Fibroblast of the conjunctiva (primary cell): ENCODE measurements at places on chromosomes 5 and 9.

GRCh38 chr5:169997798-169998197, 17.5 kb upstream of the INSYN2B start:
- no peak for DNase-seq

- no peak for DNase-seq
Observed at GRCh38 chr5:34695275-34696027, 39.3 kb downstream of the RAI14 start.

GRCh38 chr5:132227235-132227484, 493 bp downstream of the P4HA2 start:
- no peak for DNase-seq

DNA sequence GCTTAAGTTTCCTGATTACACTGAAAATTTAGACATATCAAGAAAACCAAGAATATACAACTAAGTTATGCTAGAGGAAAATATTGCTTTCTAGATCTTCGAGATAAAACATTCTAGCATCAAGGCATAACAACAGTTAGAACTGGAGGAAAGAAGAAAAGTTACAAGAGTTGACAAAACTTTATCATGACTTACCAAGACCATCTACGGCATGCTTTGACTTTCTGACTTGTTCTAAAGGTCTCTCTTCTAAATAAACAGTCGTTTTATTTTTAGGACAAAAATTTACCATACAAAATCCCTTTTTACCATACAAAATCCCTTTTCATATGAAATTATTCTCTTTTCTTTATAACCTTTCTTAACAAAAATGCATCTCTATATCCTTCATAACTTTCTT, 1110.1 kb upstream of the CDH10 start:
- DNase-seq: no peak

- DNase-seq: no peak
Observed at GRCh38 chr9:94913550-94913949, 187.1 kb downstream of the AOPEP start.

- no peak for DNase-seq
Observed at GRCh38 chr5:12335938-12336337, 431.7 kb upstream of the CTNND2 start.

- DNase-seq: no peak
Observed at GRCh38 chr5:22109315-22109714, 743.8 kb downstream of the CDH12 start.

DNA sequence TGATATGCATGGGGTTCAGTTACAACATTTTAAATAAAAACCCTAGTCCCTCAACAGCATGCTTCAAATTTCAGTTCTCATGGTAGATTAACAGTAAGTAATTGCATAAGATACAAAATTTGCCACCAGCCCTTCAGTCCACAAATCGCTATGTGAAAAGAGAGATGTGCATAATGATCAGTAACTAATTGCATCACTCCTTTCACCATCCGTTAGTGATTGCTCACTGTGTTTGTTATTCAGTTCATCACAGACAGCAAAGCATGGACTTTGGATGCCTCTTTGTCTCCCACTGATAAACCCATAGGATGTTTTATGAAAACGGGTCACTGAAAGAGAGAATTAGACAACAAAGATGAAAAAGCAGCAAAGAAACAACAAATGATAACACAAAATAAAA, 103.2 kb downstream of the MCTP1 start:
- no peak for DNase-seq

DNA sequence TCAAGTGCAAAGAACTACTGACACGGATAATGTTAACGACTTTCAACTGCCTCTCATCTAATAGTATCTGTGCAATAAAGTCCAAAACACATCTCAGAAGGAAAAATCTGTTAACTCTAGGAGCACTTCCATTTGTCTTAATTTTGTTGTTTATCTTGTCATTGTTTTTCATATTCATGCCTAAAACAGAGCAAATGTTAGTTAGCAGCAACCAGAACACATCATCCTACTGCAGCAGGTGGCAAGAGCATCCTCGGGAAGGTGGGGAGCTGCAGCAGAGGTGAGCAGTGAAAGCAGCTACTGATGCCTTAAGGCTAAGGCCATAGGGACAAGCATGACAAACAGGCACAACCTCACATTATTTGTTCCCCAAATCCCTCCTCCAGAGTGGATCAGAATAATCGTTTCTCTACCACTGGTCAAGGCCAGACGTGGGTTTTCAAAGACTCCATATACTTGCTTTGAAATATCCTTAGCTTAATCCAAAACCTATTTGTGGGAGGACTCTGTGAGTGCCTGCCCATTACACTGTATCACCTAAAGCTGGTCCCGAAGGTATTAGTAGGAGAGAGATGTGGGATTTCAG, 1.0 kb downstream of the HMGCS1 start:
- no peak for DNase-seq

GRCh38 chr5:92468295-92468694, 1085.2 kb upstream of the ARRDC3 start:
- DNase-seq: no peak

GRCh38 chr9:95876138-95876444, 600 bp downstream of the ERCC6L2 start:
- DNase-seq: no peak
